ENCODE measurements at places on chromosomes 7 and 10.

DNA sequence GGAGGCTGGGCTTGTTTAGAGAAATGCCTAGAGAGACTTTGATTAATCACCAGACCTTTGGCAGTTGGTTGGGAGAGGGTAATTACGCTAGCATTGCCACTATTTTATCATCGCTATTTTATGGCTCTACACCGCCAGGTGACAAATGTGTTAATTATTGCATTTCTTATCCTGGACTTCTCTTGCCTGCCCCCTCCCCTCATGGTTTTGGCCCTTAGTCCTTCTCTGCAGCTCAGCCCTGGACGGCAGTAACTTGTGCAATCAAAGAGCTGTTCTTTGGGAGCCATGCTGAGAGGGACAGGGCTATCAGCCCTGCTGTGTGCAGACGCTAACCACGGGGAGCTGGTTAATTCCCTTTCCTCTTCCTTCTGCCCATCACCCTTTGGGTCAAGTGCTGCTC is 585.0 kb downstream of the AUTS2 start:
- no peak for DNase-seq

GRCh38 chr10:3806603-3807002 is 21.6 kb upstream of the KLF6 start:
- no peak for DNase-seq

DNA sequence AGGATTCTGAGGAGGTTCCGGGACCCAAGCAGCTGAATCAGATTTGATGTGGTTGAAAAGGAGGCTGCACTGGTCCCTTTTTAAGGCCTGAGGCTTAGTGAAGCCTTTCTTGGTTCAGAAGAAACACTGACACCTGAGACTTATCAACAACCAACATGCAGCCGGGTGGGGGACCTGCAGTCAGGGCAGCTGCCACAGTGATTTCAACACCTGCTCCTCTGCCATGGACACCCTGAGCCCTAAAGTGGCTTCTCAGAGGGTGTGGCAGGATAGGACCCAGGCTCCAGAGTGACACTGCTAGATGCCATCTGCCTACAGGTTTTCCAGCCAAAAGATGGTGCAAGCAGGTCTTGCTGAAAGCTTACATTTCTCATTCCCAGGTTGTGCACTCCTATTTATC is 99.3 kb downstream of the COL13A1 start:
- DNase-seq: no peak

GRCh38 chr7:135811506-135811905 is 62.9 kb upstream of the FAM180A start:
- DNase-seq: no peak

GRCh38 chr7:15402436-15403136 is 159.2 kb downstream of the AGMO start:
- DNase-seq: no peak

DNA sequence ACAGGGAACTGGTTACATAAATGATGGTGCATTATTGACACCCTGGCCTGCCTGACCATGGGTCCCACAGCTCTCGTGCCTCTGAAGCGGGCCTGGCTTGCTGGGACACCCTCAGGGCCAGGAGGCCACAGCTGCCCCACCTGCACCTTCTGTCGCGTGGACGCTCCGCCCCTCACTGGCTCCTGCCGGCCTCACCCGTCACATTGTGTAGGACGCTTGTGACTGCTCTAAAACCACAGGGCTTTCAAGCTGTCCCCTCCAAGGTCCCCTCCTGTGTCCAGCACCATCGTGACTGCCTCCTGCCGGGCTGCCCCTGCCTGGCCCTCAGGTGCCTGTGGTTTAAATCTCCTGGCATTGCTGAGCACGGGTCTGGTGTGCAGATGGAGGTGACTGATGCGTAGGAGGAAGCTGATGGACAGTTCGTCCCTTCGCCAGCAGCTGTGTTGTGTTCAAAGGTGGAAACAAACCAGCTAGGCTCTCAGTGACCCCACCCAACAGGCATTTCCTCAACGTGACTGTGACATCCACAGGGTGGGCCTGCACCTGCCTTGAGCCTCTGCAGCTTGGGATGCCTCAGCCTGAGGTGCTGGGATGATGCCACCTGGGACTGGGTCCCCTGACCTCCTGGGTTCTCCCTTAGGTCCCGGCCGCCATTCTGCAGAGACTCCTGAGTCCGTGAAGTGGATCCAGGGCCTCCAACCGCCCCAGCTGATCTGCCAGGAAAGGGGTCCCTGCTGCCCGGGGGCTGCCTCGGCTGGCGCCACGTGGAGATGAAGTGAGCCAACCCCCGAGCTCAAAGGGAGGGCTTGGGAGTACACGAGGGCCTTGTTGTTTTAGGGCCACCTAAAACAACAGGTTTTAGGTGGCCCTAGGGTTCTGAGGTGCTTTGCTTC is 148.5 kb downstream of the WDR37 start:
- no peak for DNase-seq

- no peak for DNase-seq
Measured at GRCh38 chr7:140635816-140636215, 4.8 kb downstream of the DENND2A start.

DNA sequence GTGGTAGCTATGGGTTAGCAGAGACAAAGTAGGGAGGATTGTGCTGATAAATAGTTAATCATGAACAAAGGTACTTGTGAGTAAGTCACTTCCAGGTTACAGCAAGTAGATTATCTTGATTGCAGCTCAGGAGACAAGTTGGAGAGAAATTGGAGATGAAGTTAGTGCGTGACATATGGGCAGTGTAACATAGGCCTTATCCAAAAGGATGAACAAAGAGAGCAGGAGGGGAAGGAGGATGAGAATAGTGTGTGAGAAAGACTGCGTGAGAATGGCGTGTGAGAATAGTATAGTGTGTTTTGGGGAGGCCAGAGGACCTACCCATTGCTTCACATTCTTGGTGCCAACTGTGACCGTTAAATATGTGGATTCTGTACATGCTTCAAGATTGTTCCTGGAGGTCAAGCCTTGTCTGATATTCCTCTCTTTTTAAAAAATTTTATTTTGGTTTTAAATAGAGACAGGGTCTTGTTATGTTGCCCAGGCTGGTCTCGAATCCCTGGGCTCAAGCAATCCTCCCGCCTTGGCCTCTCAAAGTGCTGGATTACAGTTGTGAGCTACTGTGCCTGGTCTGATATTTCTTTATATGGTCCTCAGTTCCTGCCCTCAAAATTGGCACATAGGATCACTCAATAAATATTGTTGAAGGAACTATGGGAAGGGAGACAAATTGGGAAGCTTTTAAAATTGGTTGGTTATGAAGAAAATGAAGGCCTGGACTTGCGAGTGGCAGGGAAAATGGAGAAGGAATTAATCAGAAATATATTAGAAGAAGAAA is 3.2 kb downstream of the VCL start:
- no peak for DNase-seq

DNA sequence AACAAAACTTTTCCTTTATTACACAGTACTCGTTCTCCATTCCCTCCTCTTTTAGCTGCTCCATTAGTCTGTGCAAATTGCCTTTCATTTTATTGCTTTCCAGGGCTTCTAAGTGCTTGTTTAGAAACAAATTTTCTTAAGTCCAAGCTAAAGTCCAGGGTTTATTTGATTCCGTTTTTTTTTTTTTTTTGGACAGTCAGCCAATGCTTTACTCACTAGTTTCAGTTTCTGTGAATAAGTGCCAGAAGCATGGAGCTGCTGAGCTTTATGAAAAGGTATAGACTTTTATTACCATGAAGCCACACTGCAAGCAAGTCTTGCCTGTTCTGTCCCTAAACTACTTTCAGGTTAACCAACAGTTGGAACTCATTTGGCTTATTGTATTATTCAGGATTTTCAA is 455.0 kb downstream of the GFRA1 start:
- no peak for DNase-seq

DNA sequence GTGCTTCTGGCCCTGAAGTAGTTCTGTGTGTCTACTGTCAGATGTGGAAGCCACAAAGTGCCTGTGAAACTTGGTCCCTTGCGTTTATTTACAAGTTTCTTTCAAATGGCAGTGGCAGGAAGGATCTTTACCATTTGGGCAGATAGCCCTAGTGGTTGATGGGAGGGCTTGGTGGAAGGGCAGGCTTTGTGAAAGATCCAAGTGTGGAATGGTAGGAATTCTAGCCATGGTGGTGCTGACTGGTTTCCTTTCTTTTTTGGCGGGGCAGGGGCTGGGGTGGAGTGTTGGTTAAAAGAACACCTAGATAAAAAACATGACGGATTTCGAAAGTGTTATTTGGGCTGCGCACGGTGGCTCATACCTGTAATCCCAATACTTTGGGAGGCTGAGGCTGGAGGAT is 27.0 kb downstream of the AUTS2 start:
- no peak for DNase-seq

DNA sequence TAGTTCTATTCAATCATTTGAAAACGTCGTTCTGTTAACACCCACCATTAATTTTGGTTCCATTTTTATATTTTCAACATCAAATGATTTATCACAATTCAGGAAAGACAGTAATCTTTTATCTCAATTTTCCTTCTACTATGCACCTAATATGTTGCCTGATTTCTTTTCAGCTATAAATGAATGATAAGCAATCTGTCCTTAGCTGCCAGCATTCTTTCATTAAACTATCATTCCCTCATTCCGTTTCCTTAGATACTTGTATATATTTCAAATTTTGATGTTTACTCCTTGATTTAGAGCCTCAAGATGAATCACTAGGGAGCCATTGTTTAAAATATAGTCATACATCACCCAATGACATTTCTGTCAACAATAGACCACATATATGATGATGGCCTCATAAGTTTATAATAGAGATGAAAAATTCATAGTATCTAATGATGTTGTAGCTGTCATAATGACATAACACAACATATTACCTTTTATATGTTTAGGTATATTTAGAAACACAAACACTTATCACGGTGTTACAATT is 661.7 kb downstream of the IPMK start:
- DNase-seq: no peak

- DNase-seq: no peak
Measured at GRCh38 chr7:139771001-139771956, 6.5 kb downstream of the HIPK2 start.

DNA sequence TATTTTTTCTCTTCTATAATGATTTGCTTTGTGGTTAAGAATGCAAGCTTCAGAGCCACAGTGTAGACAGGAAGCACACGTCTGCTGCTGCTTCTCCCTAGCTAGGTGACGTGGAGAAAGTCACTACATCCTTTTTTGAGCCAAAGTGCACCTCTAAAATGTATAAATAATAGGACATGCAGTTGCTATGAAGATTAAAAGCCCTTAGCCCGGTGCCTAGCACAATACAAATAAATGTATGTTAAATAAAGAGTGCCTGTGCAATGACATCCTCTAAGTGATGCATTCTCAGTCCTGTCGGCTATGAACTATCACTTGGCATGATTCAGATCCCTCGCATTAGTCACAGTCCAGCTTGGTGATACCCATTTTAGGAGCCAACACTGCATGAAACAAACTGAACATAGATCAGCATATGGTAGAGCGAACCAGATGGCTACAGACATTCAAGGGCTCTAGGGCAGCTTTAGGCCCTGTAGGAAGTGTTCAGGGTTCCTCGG is 4.8 kb upstream of the TRDMT1 start:
- DNase-seq: no peak
